ENCODE measurements at places on chromosomes 16 and 17.

DNA sequence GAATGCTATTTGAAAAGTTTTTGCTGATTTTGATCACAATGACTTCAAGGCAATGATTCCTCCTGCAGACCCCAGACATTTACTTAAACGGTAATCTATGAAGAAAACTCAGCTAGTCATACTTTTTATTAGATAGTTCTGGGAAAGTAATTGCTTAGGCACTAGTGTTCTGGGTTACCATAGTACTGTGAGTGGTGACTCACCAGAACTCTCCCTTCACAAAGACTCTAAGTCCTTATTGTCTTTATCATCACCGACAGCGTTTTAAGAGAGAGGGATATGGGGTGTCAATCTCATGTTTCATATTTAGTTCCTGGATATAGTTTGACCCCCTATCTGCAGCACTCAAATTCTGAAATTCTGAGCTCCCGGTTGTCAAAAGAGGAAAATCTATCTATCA lies 43.0 kb upstream of the CDH8 start:
- no peak for DNase-seq

DNA sequence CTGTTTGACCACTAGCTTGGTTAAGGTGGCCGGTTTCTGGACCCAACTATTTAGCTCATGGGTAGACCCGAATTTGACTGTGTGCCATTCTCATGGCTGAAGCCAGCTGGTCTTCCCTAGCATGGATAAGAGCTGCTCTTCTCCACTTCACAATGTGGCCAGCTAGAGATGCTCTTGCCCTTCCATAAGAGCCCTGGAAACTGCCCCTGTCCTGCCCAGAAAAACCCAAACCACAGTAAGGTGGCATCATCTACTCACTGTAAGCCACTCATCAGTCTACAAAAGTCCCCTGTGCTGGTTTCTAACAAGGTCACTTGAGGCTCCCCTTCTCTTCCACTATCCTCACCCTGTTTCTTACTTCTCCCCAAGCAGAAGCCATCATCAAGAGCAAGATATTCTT lies 165.1 kb downstream of the HS3ST2 start:
- no peak for DNase-seq

- DNase-seq: no peak
Measured at GRCh38 chr17:2146132-2146871, 91.4 kb downstream of the HIC1 start.

GRCh38 chr17:49383060-49383459 lies 21.0 kb upstream of the ZNF652 start:
- DNase-seq: no peak

Measured in large intestine (tissue), 12 donors.